Activated T-cell treated with anti-CD3 and anti-CD28 coated beads, Interleukin-2, amount 50 U/mL, for 4 hours (primary cell): ENCODE measurements at places on chromosomes 2 and 18. TPM values are rescaled to one million over a fixed set of nuclear protein-coding genes. Genes with fewer than 3 reads are reported as not detected.

The FZD7 gene
- total RNA-seq, result 0.20 TPM

The PMS1 gene
- 34.1 TPM for total RNA-seq

The COBLL1 gene
- total RNA-seq, result 1.3 TPM

The GPR75 gene
- 2.4 TPM for total RNA-seq

The TEKT4 gene
- total RNA-seq, result not detected

The MEP1B gene
- not detected for total RNA-seq

The ARHGEF33 gene
- total RNA-seq, result 0.35 TPM

The EGR4 gene
- total RNA-seq, result 0.87 TPM

The GRHL1 gene
- total RNA-seq, result 1.3 TPM

The LYPD1 gene
- not detected for total RNA-seq

The CNDP1 gene
- total RNA-seq, result 0.40 TPM

The AGXT gene
- total RNA-seq, result 0.34 TPM

The FKBP7 gene
- 2.9 TPM for total RNA-seq

The LCT gene
- total RNA-seq, result 0.05 TPM

The SCYGR4 gene
- not detected for total RNA-seq

The IGFBP5 gene
- 2.4 TPM for total RNA-seq

The TUBA4B gene
- total RNA-seq, result not detected

The DNER gene
- not detected for total RNA-seq

The DLX1 gene
- total RNA-seq, result not detected

The PRKD3 gene
- 48.4 TPM for total RNA-seq

The G6PC2 gene
- total RNA-seq, result not detected

The AOX1 gene
- total RNA-seq, result 0.63 TPM

The CCBE1 gene
- not detected for total RNA-seq

The ITGAV gene
- total RNA-seq, result 4.7 TPM

The EPC2 gene
- total RNA-seq, result 32.4 TPM

The PLB1 gene
- 0.10 TPM for total RNA-seq

The PID1 gene
- total RNA-seq, result 0.10 TPM

The ERFE gene
- 0.91 TPM for total RNA-seq

The HOXD13 gene
- total RNA-seq, result not detected

The REEP1 gene
- total RNA-seq, result 0.13 TPM

The SPP2 gene
- not detected for total RNA-seq

The ITPRIPL1 gene
- total RNA-seq, result 30.2 TPM

The IL1B gene
- 1.3 TPM for total RNA-seq

The SNORC gene
- 1.7 TPM for total RNA-seq

The PROKR1 gene
- total RNA-seq, result not detected

The ZEB2 gene
- total RNA-seq, result 35.9 TPM

The TSPYL6 gene
- total RNA-seq, result not detected

The VWC2L gene
- total RNA-seq, result not detected

The SS18 gene
- 62.9 TPM for total RNA-seq

The PTPRN gene
- total RNA-seq, result not detected

The ARHGAP25 gene
- total RNA-seq, result 48.6 TPM

The SLC23A3 gene
- 0.84 TPM for total RNA-seq

The CD207 gene
- total RNA-seq, result not detected

The RGPD4 gene
- 0.08 TPM for total RNA-seq

The THADA gene
- total RNA-seq, result 60.4 TPM

The EPG5 gene
- total RNA-seq, result 7.9 TPM

The TACR1 gene
- not detected for total RNA-seq

The LTBP1 gene
- total RNA-seq, result 0.33 TPM

The ACTR1B gene
- 66.3 TPM for total RNA-seq

The SOWAHC gene
- total RNA-seq, result 0.53 TPM

The TWIST2 gene
- total RNA-seq, result not detected

The ST8SIA3 gene
- not detected for total RNA-seq

The FBXO41 gene
- 18.8 TPM for total RNA-seq

The ZC3H6 gene
- total RNA-seq, result 2.2 TPM

The SERPINB3 gene
- total RNA-seq, result not detected
